ENCODE measurements at places on chromosomes 3 and 15.
A peak's percentile ranks its signal among the peaks of the same experiment; 100 is the strongest.

GRCh38 chr3:52865994-52866393, 31.2 kb upstream of the MUSTN1 start:
- DNase-seq: no peak

- no peak for DNase-seq
Measured at GRCh38 chr15:29567336-29567735, 254.9 kb downstream of the TJP1 start.

- peak; percentile 41 for DNase-seq
Measured at GRCh38 chr3:177144922-177145321, 52.4 kb downstream of the TBL1XR1 start.

DNA sequence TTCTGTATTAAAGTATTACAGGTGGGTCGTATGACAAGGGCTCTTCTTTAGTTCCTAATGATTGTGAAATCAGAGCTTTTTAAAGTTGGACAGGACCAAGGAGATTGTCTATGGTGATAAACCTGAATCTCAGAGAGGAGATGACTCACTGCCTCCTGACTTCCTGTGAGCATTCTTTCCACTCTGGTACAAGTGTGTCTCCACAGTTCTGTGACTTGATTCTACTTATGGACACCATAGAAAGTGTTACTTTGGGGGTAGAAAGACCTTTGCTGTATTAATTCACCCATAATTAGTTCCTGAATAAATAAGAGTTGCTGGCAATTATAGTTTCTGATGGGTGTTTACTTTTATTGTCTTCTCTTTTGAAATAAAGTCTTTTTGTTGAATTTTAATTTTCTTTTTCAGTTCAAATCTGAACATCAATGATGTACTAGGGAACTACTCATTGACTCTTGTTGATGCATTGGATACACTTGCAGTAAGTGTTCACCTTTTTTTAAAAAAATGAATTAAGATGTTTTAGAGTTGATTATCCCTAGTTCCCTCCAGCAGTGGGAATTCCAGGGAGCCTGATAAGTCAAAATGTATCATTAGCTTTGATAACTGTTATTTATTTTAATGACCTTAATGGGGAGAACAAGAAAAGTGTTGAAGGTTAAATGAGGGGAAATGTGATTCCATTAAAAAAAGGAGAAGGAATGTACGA, 7.4 kb downstream of the EDEM1 start:
- DNase-seq: peak; percentile 56

GRCh38 chr15:70195171-70195570, 97.5 kb upstream of the TLE3 start:
- DNase-seq: peak; percentile 26

DNA sequence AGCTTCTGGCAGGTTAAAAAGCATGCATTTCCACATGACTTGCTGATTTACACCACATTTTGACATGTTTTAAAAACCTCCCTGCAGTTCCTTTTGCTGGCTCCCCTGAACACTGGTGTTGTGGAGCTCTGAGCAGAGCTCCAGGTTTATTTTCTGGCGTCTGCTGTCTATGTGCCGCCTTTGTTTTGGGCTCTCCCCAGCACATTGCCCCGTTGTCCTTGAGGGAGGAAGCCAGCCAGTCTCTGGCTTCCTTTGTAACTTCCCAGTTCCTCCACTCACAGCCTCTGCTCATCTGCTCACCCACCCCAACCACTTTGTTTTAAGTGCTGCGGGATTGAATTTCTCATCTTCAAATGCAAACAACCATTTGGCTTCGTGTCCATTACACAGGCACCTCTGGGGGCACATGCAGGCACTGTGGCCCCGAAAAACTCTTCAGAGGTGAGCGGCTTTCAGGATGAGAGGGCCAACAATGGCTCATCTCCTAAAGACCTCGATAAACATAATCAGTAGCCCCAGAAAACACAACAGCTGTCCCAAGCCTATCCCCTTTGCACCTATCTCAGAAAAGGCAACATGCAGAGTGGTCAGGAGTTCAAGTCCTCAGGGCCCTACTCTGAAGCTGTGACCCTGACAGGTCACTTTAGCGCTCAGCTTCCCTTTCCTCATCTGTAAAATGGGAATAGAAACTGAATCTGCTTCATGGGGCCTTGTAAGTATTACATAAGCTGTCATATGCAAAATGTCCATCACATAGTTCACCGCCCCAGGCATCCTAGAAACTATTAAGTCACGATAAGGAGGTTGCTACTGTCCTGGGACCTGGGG, 1.3 kb upstream of the MEF2A start:
- no peak for DNase-seq
